H1 (cell line): ENCODE measurements at places on chromosomes 11 and 22.

GRCh38 chr11:22807855-22808570 lies 21.6 kb downstream of the SVIP start:
- DNase-seq: no peak

- DNase-seq: no peak
These were observed 22.1 kb upstream of the SYT7 start for GRCh38 chr11:61602775-61603569.

DNA sequence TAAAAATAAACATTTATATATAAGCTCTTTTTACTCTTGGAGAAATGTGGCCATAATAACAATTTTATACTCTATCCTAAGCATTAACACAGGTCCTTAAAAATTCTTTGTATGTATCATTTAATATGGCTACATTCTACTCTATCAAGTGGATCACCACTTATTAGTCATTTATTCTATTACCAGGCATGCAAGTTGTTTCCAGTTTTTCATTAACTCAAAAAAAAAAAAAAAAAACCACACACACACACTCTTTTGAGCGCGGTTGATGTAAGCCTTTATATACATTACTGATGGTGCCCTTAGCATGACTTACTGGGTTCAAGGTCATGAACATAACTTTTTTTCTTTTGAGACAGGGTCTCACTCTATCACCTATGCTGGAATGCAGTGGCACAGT lies 47.1 kb upstream of the MICAL2 start:
- no peak for DNase-seq

DNA sequence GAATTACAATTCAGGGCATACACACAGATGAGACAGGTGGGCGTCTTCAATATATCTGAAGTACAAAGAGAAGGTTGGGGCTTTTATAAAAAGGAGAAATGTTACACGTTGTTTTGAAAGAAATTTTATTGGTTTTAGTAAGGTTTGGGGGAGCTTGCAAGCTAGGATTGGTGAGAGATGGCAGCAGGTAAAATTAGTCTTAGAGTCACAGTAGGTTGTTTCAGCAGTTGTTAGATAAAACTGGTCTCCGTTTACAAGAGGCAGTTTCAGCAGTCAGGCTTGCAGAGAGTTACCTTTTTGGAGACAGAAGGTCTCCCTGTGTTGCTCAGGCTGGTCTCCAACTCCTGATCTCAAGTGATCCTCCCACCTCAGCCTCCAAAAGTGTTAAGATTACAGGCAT lies 2.4 kb upstream of the SAAL1 start:
- no peak for DNase-seq

GRCh38 chr11:25953006-25953405 lies 378.9 kb upstream of the ANO3 start:
- no peak for DNase-seq

GRCh38 chr11:122769126-122769780 lies 69.0 kb upstream of the CRTAM start:
- no peak for DNase-seq
